ENCODE measurements at places on chromosomes 5 and 9.

- no peak for DNase-seq
Measured at GRCh38 chr9:93698140-93698908, 121.9 kb downstream of the PHF2 start.

DNA sequence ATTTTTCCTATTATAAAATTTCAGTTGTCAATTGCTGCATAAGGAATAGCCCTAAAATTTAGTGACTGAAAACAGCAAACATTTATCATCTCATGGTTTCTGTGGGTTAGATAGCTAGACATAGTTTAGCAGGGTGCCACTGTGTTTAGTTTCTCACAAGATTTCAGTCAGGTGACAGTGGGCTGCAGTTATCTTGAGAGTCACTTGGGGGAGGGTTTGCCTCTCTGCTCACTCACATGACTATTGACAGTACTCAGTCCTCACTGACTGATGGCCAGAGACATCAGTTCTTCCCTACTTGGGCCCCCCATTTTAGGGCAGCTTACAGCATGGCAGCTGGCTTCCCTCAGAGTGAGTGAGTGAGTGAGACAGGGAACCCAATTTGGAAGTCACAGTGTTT lies 42.0 kb downstream of the PBX3 start:
- DNase-seq, result no peak

- DNase-seq, result no peak
Measured at GRCh38 chr9:18739641-18740318, 265.8 kb downstream of the ADAMTSL1 start.

DNA sequence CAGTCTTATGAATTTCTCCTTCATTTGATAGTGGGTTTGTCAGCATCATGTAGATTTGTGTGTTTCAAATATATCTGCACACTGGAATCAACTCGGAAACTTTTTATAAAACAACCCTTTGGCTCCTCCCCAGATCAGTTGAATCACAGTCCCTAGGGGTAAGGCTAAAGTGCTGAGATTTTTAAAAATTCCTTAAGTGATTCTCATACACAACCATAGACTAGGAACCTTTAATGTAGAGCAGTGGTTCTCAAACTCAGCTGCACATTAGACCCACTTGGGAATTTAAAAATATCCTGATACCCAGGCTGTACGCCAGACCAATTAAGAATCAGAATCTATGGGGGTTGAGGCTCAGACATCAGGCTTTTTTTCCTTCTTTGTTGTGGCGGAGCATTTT lies 17.5 kb upstream of the JAK2 start:
- DNase-seq, result peak; percentile 17

DNA sequence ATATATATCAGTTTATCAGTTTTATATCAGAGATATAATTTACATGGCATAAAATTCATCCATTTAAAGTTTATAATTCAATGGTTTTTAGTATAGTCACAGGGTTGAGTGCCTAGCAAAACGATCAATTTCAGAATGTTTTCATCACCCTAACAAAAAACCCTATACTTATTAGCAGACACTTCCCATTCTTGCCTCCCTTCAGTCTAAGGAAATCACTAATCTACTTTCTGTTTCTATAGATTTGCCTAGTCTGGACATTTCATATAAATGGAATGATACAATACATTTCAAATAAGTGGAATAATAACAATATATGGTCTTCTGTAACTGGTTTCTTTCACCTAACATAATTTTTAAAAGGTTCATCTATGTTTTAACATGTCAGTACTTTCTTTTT lies 9.6 kb upstream of the LNPEP start:
- no peak for DNase-seq

GRCh38 chr9:34876096-34876495 lies 82.0 kb upstream of the PHF24 start:
- DNase-seq, result no peak

GRCh38 chr9:72132052-72132451 lies 17.2 kb upstream of the GDA start:
- DNase-seq, result no peak

GRCh38 chr9:99006511-99006910 lies 62.8 kb downstream of the COL15A1 start:
- DNase-seq, result no peak

- DNase-seq, result no peak
Measured at GRCh38 chr9:132923346-132923902, 21.0 kb downstream of the TSC1 start.

DNA sequence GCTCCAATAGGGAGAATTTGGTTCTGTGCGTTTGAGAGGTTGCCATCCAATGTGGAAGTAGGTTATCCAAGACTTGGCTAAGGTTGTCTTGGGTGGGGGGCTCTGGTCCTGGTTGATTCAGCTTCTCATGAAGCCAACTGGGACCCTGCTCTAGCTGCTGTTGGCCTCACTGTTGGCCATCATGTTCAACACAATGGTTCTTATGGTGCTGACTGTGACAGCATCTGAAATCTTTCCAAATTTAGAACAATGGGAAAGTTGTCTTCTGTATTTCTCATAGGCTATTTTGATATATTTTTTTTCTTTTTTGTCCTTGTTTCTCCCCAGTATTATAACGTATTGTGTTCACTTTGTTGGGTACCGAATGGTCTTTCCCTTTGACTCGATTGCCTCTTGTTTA lies 71.9 kb downstream of the GDNF start:
- DNase-seq, result no peak

- no peak for DNase-seq
Measured at GRCh38 chr5:15646371-15646770, 146.4 kb downstream of the FBXL7 start.

- no peak for DNase-seq
Measured at GRCh38 chr9:109017493-109017892, 4.2 kb upstream of the CTNNAL1 start.

DNA sequence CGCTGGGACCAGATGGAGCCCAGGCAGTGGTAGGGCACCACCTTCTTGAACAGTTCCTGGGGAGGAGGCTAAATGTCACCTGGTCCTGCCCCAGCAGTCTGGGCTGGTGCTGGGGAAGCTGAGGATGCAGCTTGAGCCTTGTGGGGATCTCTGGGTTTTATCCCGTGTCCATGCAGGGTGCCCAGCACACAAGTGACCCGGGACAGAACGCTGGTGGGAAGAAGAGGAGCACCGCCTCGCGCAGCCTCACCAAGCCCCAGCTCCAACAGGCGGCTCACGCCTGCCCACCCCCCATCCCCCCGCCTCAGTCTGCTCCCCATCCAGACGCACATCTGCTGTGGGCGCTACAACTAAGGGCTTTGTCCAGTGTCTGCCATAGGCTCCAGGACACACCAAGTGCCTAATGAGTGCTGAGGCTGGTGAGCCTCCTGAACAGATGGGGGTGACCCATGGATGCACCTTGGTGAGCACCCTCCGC lies 13.8 kb downstream of the RALGDS start:
- DNase-seq, result no peak
